WERI-Rb-1 (cell line): ENCODE measurements at places on chromosomes 3 and 15.

DNA sequence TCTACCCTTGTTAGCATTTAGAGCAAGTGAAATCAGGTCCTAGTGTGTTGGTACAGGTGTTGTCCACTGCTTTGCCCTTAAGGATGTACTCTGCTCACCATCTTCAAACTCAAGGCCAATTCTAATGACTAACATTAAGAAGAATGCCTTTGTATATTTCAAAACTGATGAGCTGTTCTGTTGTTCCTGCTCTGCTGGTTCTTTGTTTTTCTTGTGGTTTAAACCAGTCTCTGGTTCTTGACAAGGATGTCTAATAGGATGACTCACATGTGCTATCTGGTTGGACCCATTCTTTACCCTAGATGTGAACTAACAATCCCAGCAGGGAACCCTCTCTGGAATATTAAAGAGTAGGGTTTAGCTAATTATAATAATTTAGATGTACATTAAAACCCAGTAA, 17.3 kb downstream of the ABHD5 start:
- no peak for DNase-seq

GRCh38 chr3:106025151-106025722, 156.4 kb upstream of the CBLB start:
- DNase-seq: no peak

DNA sequence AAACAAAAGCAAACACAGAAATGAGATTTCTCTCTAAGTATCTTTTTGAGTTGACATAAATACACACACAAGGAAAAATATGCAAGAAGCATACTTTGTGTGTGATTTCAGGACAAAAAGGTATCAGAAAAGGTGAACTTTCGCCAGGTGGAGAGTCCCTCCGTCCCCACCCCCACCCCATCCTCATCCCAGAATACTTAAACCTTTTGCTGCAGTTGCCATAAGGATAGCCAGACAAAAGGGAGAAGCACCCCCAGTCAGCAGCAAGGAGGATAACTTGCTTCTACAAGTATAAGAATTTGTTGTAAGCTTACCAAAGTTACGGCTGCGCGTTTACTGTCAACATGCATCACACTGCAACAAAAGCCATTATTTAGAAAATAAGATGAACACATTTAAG, 10.3 kb downstream of the FOXP1 start:
- DNase-seq: no peak

DNA sequence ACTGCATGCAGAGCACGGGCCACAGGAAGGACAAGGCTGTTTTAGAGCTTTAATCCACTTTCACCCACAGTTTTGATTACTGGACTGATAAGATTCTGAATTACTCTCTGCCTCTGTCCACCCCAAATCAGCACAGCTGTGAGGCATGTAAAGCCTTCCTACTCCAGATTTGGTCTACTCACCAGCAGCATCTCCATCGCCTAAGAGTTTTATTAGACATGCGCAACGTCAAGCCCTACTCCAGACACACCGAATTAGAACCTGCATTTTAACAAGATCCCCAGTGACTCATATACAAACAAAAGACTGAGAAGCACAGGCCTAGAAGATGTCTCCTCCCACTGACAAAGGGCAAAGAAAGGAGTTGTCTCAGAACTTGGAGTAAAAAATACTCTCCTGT, 221.2 kb downstream of the TUSC7 start:
- DNase-seq: no peak

GRCh38 chr3:115623044-115623868, at the start of gene GAP43:
Gene GAP43 (plus strand): TSS chr3:115623510. CDS start chr3:115623690, 180 bp downstream.
- DNase-seq: peak; percentile 66

- DNase-seq: peak; percentile 87
These were observed 112.1 kb upstream of the ICE2 start for GRCh38 chr15:60590935-60591495.

DNA sequence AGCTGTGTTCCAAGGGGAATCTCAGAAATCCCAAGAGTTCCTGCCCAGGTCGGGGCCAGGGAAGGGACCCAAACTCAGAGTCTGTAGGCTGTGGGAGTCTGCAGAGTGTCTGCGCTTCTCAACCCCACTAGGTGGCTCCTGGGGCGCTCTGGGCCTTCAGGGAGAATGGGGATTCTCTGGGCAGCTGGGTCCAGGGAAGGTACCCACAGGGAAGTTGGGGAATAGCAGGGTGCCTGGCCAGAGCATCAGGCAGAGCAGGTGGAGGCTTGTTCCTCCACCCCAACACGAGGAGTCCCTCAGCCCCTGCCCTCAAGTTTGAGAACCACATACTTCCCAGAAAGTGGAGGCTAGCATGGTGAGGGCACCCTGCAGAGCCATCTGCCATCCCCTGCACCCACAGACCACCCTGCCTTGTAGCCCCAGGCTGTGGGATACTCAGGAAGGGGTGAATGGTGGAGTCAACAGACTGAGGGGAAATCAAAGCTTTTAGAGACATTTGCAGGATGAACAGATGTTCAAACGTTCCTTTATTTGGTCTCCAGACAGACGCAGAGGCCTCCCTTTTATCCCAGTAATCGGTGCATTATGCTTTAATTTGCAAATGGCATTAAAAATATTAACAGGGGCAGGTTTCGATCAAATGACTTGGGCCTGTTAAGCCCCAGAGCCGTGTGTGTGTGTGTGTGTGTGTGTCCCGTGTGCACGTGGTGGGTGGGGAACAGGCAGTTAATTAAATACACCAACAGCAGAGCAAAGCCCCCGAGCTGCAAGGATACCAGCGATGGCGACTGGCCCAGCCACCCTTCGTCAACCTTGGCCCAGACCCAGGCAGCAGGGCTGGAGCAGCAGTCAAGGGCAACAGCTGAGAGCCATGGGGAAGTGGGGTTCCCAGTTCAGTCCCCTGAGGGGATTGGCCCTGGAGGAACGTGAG, 57.7 kb downstream of the DNAJB8 start:
- DNase-seq: peak; percentile 37

GRCh38 chr3:64943866-64944265, 256.1 kb upstream of the ADAMTS9 start:
- DNase-seq: no peak

DNA sequence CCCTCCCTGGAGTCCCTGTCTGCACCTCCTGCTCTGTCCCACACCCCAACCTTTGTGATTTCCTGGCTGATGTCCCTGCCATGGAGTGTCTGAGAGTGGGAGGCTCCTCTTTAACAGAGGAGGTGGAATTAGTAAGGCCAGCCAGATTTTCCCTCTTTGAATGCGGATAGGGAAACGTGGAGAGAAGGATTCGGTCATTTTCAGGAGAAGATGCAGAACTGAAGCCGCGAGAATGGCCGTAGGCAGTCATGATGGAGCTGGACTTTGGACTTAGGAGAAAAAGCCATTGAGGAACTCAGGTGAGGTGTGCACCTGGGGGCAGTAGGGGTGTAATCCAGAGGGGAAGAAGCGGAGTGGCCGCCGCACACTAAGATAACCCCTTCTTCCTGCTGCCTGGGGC, 138.1 kb upstream of the ATP10A start:
- DNase-seq: no peak
